ENCODE measurements at places on chromosomes 5 and 9.

DNA sequence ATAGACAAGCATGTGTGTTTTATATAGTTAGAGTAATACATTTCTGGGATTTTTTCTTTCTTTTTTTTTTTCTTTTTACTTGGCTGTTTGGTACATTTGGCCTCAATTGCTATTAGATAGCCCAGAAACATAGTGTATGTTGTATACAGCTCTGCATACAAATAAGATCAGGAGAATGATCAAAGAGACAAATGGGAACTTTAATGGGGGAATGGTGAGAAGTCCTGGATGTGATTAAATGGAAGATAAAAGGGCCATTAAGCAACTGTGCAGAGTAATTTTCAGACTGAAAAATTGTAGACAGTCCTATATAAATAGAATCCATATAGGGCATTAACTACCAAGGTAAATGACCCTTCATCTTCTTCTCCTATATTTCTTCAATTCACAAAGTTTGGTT, 575.6 kb downstream of the EBF1 start:
- DNase-seq = no peak

GRCh38 chr5:117425163-117425562, 850.5 kb upstream of the SEMA6A start:
- no peak for DNase-seq

DNA sequence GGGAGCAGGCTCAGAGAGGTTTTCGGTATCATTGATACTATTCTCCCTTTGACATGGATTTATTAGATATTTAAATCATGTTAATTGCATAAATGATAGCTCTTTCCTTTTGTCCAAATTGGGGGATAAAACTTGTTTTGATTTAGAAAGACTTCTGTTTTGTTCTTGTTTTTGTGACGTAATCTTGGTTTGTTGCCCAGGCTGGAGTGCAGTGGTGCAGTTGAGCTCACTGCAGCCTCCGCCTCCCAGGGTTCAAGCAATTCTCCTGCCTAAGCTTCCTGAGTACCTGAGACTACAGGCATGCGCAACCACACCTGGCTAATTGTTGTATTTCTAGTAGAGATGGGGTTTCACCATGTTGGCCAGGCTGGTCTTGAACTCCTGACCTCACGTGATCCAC, 7.1 kb downstream of the MAT2B start:
- DNase-seq = no peak

- DNase-seq = no peak
Observed at GRCh38 chr5:179378441-179379271, 33.4 kb upstream of the ADAMTS2 start.

- no peak for DNase-seq
Observed at GRCh38 chr5:142080248-142080647, 28.3 kb upstream of the NDFIP1 start.

- no peak for DNase-seq
Observed at GRCh38 chr5:125049721-125050702, 303.6 kb upstream of the ZNF608 start.

DNA sequence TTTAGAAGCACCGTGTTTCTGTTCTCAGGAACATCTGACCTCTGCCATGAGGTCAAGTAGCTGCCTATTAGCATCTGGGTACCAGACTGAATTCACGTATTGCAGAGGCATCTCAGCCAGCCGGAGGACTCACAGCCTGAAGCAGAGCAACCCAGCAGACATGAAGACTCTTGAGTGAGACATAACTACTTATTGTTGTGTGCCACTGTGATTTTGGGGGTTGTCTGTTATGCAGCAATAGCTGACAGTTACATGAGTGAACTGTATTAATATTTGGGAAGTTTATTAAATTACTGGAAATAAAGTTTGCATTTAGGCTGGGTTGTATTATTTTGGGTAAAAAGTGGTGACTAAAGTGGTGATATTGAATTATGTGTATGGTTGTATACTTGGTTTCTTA, 1.3 kb upstream of the ACOT12 start:
- DNase-seq = no peak

DNA sequence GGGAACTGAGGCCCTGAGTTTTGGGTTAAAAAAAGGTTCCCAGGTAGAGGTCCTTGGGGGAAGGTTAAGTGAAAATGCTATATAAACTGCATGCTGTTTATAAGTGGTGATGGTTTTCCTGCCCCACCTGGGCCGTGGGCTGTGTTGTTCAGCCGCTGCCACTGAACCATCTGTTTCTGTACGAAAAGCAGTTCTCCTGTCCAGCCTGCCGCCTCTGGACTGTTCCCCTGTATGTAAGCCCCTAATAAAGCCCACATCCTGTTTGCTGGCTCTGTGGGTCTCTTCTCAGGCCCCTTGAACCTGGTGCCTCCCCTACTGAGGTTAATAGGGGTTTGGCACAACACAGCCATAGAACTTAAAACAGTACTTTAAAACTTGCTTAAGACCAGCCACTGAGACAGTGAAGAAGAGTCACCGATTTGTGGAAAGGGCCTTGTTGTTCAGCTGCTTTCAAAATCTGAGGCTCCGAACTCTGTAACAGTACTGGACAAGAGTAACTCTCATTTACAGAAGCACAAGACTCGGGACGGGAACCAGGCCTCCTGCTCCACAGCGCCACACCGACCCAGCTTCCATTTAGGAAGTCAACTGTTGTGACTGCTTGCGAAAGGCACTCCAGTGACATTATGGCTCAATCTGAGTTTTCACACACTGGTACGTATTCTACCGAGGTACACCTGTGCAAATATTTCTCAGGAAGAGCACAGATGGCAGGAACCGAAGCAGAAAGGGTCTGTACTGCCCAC, 192.5 kb downstream of the CDK5RAP2 start:
- DNase-seq = no peak

GRCh38 chr5:115575167-115576070, 26.9 kb downstream of the TICAM2 start:
- DNase-seq = no peak

DNA sequence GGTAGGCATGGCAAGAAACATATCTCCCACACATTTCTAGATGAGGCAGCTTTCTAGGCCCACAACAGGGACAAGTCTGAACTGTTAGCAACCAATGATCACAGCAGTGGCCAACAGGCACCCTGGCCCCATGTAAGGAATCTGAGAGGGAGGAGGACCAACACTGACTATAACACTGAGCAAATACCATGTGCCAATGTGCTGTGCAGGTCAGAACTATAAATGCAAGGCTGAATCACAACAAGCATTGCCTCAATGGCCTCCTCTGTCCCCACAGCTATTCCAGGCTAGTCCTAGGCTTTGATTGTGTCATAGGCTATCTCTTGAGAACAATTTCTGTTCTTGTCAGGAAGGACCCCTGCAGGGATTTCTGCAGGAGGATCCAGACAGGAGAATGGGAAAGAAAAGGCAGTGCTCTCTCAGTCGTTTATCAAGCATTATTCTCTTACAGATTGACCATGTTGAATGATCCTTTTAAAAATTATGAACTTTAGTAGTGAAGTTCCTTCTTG, 221.2 kb downstream of the TLE1 start:
- no peak for DNase-seq

GRCh38 chr9:33129886-33130881, 37.0 kb downstream of the B4GALT1 start:
- DNase-seq = peak; percentile 73

DNA sequence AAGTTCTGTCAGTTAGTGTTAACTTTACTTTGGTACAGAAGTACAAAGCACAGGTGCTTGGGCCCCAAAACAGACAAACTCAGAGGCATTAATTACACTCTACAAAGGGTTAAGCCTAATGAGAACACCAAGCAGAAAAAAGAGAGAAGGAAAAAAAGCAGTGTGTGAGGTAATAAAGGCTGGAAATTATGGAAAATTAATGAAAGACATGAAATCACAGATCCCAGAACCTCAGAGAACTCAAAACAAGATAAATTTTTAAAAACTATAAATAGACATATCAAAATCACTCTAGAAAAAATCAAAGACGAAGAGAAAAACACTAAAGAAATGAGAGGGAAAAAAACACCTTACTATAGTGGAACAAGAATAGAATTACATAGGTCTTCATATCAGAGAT, 354.2 kb upstream of the ADAMTS16 start:
- DNase-seq = no peak

DNA sequence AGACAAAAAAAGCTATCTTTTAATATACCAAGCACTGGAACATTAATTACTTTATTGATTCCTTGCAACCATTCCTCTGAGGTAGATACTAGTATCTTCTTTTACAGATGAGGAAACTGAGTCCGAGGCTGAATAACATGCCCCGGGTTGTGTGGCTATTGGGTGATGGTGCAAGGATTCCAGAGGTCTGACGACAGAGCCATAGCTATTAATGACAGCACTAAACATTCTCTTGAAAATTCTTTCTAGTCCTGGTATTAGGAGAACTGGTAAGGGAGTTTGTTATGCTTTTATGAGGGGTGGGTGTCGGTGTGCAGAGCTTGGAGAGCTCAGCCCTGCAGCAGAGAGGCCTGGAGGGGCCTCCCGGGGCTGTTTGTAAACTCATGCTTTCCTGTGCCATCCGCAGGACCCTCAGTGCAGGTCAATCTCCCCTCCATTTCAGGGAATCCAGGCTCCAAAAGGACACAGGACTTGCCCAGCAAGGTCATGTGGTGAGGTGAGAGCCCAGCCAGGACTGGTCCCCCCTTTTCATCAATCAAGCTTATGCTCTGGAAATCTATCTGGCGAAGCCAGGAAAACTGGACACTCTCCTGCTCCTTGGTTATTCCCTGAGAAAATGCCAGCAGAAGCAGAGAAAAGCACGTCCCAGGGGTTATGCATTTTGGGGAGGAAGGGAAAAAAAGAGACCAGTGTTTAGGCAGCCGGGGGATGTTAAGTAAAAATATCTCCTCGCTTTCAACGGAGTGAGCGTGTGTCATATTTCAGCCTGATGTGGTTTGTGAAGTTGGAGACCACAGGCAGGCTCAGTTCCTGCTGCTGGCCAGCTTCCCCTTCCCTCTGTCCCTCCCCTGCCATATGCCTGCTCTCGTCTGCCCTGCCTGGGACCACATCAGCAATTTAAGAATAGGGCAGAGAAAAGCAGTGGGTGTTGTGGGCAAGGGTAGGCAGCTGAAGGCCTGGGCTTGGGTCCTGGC, 3.7 kb downstream of the GSN start:
- DNase-seq = peak; percentile 92

Measured in hematopoietic multipotent progenitor cell treated with erythropoietin and hydrocortisone succinate and interleukin-3 and kit ligand, for 4 days (in vitro differentiated cells).